ENCODE measurements at places on chromosomes 1 and 21.

DNA sequence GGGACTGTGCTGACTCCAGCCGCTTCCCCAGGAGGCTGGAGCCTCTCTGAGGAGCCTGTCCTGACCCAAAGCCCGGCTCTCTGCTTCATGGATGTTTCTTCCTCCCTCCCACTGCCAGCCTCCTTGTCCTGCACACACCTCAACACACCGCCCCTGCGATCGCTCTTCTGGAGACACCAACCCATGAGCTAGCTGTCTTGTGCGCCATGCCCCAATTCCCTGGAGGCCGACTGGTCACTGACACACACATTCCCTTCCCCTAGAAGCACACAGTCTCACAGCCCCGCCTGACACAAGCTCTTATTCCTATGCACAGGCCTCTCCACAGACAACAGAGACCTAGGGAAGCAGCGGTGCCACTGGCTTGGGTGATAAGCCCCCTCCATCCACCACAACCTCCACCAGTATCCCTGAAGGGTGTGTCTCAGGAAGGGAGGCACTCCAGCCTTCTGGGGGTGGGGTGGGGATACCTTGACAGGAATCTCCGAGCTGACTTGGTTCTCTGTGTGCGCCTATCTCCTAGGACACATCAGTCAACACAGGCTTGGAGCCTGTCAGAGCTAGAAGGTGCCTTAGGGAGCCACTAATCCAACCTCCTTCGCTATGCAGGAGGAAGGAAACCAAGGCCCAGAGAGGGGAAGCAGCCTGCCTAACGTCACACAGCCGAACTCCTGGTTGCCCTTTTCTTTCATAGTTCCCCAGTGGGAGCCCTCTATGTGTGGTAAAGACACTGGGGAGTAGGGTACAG is 31.1 kb downstream of the AHDC1 start:
- no peak for DNase-seq
- no peaks in the 10 kb centered on the region for H3K27me3 ChIP-seq
- peak overlapping the region; percentile 91 for H3K27ac ChIP-seq

GRCh38 chr1:200896531-200897196 is 2.0 kb downstream of the INAVA start:
- peak overlapping the region; percentile 30 for H3K4me3 ChIP-seq
- H3K27ac ChIP-seq = no peak overlapping the region
- no peaks in the 10 kb centered on the region for H3K27me3 ChIP-seq
- H3K36me3 ChIP-seq = no peaks in the 10 kb centered on the region
- DNase-seq = peak; percentile 50

DNA sequence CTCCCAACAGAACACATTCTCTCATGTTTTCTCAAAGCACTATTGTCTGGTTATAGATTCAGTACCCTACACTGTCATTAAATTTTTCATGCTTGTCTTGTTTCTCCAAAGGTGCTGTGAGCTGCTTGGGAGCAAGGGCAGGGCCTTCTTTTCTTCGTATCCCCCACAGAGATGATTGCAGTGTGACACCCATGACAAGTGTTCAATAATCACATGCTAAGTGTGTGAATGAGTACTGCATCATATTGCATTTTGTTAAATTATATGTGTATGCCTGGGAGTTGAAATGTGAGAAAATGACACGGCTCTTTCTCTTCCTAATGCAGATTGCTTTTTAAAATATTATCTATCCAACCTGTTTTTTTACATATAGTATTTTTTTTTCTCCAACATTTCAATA is 57.3 kb upstream of the MAGI3 start:
- H3K27me3 ChIP-seq = no peaks in the 10 kb centered on the region
- H3K36me3 ChIP-seq = no peaks in the 10 kb centered on the region

DNA sequence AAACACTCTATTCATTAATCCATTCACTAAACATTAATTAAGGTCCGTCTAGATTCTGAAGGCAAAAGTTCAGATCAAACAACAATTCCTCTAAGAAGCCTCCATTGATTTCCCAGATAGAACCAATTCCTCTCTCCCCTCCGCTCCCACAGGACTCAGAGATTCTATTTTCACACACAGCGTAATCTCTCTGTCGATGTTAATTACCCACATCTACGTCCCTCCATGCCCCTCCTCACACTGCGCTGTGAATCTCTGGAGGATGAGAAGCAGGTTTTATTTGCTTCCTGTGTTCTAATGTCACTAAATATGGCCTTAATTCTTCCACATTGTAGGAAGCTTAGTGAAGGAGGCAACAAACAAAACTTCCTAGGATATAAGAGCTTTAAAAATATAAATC is 306.7 kb downstream of the DSCAM start:
- no peak overlapping the region for H3K27ac ChIP-seq
- H3K36me3 ChIP-seq = no peaks in the 10 kb centered on the region
- DNase-seq = no peak
- no peaks in the 10 kb centered on the region for H3K27me3 ChIP-seq
- no peak overlapping the region for H3K4me3 ChIP-seq

- no peak overlapping the region for H3K4me3 ChIP-seq
- peaks cover 2% of the 10 kb centered on the region for H3K27me3 ChIP-seq
- no peak overlapping the region for H3K27ac ChIP-seq
- no peaks in the 10 kb centered on the region for H3K4me1 ChIP-seq
Measured at GRCh38 chr1:7177021-7177420, 391.8 kb downstream of the CAMTA1 start.
